ENCODE measurements at places on chromosomes 5 and 9.

DNA sequence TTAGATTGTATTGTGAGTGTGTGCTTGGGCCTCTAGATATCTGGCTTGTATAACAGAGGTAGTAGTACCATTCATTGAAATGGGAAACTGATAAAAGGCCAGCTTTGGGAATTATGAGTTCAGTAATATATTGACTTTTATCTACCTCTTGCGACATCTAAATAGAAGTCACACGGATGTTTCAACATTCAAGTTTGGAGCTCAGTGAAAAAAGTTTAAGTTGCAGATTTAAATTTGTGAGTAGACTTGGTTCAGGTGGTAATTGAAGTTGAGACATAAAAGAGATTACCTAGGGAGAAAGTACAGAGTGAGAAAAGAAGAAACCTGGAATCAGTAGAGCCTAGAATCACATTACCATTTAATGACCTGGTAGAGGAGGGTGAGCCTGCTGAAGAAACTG, 189.5 kb downstream of the FER start:
- no peak for DNase-seq

DNA sequence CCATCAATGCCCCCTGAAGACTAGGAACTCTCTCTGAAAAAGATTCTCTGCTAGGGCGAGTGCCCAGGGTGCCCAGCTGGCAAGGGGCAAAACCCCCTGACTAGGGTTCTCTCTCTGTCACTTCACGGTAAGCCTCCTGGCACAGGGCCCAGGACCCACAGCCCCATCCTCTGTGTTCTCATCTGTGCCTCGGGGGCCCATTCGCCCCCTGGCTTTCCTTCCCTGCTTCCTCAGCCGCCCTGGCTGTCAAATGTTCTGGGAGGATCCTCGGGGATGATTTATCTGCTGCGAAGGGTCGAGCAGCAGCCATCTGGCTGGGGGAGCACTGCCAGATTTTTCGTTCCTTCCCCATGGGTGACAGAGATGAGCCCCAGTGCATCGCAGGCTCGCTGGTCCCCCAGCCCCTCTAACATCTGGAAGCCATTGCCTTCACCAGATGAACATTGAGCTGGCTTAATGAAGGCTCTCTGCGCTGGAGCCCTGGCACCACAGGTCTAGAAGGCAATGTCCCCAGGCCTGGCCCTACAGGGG, 24.2 kb downstream of the HMCN2 start:
- peak; percentile 49 for DNase-seq

DNA sequence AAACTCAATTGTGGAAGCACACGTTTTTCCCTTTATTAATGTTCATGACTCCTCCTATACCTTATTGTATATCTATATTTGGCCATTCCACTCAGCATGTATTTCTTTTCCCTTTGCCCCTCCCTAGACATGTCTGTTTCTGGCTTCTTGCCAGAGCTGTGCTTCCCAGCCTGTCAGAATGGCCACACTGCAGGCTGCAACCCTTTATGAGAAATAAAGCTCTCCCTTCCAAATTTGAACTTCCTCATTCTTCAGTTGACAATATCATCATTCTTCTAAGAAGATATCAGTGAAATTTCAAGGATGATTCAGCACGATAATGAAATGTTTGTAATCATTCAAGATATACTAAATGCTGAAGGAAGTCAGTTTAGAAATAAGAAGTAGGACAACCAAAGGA, 107.6 kb upstream of the PRSS3 start:
- DNase-seq, result peak; percentile 53

DNA sequence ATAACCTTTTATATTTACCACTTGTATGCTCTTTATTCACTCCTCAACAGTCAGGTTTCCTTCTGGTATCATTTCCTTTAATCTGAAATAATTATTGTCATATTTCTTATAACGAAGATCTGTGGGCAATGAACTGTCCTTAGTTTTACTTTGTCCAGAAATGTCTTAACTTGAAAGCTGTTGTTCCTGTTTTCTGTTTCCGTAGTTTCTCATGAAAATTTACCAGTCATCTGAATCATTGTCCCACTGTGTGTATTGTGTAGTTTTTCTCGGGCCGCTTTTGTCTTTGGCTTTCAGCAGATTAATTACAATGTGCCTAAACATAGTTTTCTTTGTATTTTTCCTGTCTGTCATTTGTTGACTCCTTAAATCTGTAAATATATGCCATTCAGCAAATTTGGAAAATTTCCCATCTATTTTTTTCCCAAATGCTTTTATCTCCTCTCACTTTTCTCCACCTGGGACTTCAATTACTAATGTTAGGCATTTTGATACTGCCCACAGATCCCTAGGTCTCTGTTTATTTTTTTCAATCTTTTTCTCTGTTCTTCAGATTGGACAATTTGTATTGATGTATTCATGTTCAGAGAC, 74.9 kb downstream of the PDE8B start:
- no peak for DNase-seq

GRCh38 chr9:95250462-95251221, 66.9 kb downstream of the FANCC start:
- no peak for DNase-seq

- no peak for DNase-seq
Observed at GRCh38 chr5:99348597-99348996, 419.8 kb upstream of the CHD1 start.

DNA sequence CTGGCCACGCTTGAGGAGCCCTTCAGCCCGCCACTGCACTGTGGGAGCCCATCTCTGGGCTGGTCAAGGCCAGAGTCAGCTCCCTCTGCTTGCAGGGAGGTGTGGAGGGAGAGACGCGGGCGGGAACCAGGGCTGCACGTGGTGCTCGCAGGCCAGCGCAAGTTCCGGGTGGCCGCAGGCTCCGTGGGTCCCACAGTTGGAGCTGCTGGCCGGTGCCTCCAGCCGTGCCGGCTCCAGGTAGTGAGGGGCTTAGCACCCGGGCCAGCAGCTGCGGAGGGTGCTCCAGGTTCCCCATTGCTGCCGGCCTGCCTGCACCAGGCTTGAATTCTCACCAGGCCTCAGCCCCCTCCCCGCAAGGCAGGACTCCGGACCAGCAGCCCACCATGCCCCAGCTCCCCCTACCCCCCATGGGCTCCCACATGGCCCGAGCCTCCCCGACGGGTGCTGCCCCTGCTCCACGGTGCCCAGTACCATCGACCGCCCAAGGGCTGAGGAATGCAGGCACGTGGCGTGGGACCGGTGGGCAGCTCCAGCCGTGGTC, 192.8 kb upstream of the IZUMO3 start:
- no peak for DNase-seq

DNA sequence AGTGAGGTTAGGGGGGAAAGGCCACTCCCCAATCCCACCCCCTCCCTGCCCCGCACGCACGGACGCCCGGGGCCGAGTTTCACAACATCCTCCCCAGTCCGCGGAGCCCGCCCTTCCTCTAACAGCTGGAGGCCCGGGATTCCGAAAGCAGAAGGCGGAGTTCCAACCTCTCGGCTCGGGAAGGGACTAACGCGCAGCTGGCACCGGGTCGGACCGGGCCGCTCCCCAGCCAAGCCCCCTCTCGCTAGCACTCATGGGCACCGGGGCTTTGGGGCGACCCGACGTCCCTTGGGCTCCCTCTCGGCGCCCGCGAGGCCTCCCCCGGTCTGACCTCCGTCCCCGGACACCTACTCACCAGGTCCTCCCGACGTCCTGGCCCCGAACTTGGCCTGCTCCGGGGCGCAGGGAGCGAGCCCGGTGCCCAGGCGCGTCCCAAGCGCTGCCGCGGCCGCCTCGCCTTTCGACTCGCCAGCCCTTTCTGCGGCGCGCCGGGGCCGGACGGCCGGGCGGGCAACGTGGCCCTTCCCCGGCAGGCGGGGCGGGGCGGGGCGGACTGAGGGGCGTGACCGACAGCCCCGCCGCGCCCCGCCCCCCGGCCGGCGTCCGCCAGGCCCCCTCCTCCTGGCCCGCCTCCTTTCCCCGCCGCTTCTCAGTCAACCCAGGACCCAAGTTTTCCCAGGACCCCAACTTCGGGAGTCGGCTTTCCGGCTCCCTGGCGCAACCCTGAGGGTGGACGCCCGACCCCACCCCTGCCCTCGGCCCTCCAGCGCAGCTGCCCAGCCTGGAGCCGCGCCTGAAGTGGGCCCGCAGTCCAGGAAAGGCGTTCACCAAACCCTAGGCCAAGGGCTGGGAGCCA, at the start of gene MGAT1:
TSS of gene MGAT1 (minus strand) at position 482 of the 856 bp plus-strand sequence. CDS start 9,835 bp downstream, outside the sequence.
- DNase-seq, result peak; percentile 91

- no peak for DNase-seq
Observed at GRCh38 chr9:75150512-75150911, 62.2 kb downstream of the OSTF1 start.
